CD4-positive, alpha-beta T cell treated with Interleukin-6 for 4 hours (primary cell): ENCODE measurements at places on chromosomes 6 and 20.
A peak's percentile ranks its signal among the peaks of the same experiment; 100 is the strongest.

DNA sequence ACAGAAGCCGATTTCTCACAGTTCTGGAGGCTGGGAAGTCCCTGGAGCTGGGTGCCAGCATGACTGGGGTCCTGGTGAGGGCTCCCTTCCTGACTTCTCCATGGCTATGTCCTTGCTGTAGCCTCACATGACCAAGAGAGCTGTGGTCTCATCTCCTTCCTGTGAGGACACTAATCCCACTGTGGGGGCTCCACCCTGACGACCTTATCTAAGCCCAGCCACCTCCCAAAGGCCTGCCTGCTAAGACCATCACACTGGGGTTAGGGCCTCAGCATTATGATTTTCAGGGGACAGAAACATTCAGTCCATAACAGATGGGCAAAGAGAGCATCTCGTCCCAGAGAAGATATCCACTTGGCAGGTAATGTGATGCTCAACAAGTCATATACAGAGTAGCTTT lies 16.8 kb downstream of the RPP40 start:
- no peak for DNase-seq

DNA sequence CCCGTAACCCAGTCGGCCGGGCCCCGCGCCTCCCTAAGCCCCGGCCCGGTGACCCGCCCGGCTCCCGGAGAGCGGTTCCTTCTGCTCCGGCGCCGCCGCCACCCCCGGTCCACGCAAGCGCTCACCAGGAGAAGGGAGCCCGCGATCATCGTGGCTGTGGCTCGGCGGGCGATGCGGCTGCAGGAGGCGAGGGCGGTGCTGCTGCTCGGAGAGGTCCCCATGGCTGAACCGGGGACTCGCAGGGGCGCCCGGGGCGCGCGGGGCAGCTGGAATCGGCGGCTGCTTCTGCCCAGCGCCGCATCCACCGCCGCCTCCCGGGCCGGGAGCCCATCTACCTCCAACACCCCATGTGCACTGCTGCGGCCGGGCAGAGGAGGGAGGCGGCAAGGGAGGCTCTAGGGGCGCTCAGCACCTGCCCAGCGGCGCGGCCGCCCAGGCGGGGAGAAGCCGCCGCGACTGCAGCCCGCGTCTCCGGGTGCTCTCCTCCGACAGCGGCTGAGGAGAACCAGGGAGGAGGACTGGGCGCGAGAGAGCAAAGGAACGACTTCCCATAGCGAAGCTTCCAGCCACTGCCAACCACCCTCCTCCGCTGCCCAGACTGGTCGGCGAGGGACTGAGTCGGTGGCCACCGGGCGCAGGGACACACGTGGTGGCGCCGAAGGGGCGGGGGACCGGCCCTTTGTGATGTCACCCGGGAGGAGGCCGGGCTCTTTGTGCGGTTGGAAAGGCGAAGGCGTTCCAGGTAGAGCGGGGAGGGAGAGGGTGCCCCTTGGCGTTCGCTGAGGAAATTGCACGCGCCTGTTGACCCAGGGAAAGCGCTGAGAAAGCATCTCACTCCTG lies at the start of gene TNFRSF21:
TSS of gene TNFRSF21 (minus strand) at position 615 of the 840 bp plus-strand sequence. CDS start at position 221, 394 bp downstream.
- DNase-seq, result peak; percentile 71

- DNase-seq, result no peak
Measured at GRCh38 chr6:144216668-144217218, 66.4 kb downstream of the STX11 start.

GRCh38 chr6:41370488-41371111 lies 35.2 kb downstream of the NCR2 start:
- DNase-seq, result no peak

DNA sequence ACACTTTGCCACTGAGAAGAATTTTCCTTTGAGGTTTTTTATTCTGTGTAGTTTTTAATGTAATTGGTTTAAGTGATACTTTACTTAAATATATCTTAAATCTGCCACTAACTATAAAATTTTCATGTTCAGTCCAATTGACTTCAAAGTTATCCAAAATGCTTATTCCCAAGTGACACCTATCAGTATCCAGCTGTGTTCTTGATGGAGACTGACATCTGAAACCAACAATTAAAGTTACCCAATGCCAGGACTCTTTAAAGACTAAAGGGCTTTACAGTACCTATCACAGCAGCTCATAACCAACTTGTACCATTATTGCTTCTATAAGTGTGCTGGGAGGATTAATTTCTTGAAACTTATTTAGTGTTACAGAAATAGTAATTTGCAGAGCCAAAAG lies 13.8 kb upstream of the EYA4 start:
- no peak for DNase-seq

GRCh38 chr6:72721346-72721745 lies 99.5 kb downstream of the KCNQ5 start:
- no peak for DNase-seq

DNA sequence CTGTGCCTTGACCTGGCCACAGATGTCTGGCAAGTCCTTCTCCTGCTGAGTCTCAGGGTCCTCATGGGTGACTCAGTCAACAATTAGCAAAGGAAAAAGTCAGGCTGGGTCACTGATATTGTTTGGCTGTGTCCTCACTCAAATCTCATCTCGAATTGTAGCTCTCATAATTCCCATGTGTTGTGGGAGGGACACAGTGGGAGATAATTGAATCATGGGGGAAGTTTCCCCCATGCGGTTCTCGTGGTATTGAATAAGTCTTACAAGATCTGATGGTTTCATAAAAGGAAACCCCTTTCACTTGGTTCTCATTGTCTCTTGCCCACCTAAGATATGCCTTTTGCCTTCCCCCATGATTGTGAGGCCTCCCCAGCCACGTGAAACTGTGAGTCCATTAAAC lies 45.7 kb downstream of the PREX1 start:
- no peak for DNase-seq

- DNase-seq, result no peak
Measured at GRCh38 chr6:26304213-26304796, 60.7 kb upstream of the BTN3A2 start.

GRCh38 chr6:89082486-89082891 lies 1.9 kb downstream of the PNRC1 start:
- DNase-seq, result no peak

- DNase-seq, result no peak
Measured at GRCh38 chr6:137871831-137872454, 4.9 kb downstream of the TNFAIP3 start.

GRCh38 chr6:155219858-155220301 lies 43.9 kb upstream of the CLDN20 start:
- DNase-seq, result no peak

GRCh38 chr6:154602708-154603107 lies 92.2 kb upstream of the CNKSR3 start:
- DNase-seq, result no peak

- no peak for DNase-seq
Measured at GRCh38 chr6:35410131-35410530, 42.0 kb upstream of the FANCE start.

- DNase-seq, result no peak
Measured at GRCh38 chr20:18835466-18836256, 22.1 kb downstream of the SCP2D1 start.

DNA sequence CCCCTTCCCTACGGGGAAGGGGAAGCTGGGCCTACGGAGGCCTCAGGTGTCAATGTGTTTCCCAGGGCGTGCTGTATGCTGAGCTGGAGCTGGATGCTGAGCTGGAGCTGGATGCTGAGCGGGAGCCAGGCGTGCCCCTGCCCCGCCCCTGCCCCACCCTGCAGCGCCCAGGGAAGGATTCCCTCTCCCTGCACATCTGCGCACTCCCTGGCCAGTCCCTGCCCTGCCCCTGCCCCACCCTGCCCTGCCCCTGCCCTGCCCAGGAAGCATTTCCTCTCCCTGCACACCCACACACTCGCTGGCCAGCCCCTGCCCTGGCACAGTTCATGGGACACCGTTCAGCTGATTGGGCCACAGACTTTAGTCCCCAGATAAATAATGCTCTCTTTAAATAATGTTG lies 196.8 kb downstream of the SMOC2 start:
- DNase-seq, result no peak

DNA sequence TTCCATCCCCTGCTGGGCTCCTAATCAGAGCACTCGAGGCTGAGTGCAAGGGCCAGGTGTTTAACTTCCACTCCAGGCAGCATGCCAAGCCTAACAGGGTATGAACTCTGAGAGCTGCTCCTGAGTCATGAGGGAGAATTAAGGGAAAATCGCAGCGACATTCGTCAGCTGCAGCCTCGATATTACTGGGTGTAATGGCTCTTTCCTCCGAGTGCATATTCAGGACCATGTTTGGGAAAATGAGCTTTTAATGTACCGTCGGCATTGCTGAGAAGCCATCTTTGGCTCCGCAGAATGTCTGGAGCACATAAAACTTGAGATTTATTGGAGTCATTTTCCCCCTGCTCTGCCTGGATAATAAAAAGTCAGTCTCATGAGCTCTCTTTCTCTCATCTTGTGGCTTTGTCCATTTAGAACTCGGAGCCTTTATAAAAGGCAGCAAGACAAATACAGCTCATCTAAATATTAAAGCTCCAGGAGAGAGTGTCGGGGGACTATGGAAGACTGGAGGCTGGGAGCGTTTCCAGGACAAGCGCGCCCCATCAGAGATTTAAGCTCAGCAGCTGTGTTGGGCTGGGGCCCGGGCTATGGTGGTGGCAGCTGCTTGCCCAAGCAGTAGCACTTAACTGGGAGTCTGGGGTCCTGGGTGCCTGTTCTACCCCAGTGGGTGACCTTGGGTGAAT lies 103.7 kb downstream of the TOX2 start:
- no peak for DNase-seq

- no peak for DNase-seq
Measured at GRCh38 chr20:2237059-2237458, 58.7 kb upstream of the TGM3 start.

- peak; percentile 70 for DNase-seq
Measured at GRCh38 chr6:33914645-33915044, 110.8 kb upstream of the MLN start.

DNA sequence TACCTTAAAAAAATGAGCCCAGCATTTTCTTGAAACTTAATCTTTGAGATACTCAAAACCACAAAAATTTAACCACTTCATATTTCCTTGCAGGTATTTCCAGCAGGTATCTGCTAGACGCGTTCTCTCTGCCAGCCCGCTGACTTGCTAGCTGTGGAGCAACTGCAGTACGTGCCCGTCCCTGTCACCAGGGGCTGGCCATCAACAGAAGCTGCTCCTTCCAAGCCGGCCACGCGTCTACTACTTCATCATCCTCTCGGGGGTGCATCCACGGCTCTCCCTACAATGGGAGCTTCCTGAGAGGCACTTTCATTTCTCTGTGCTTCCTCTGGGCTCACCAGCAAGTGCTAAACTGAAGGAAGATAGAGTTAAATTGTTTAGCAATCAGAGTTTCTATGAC lies 132.4 kb downstream of the DTNBP1 start:
- DNase-seq, result no peak

- no peak for DNase-seq
Measured at GRCh38 chr6:136582711-136583471, 32.7 kb upstream of the MAP7 start.

DNA sequence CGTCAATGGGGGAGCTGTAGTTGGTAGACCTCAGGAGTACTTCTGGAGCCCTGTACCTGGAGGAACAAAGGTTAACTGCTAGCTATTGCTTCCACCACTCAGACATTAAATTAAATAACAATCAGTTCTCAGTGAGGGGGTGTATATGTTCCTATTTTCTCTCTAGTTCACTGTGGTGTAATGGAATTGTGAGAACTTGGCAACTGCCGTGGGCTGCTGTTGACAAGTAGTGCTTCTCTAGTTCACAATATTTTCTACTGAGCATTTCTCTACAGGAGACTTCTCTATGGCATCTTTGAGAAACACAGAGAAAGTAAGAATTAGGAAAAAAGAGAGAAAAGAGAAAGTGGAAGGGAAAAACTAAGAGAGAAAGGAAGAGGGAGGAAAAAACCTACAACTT lies 23.4 kb upstream of the GSTA4 start:
- no peak for DNase-seq

GRCh38 chr20:5442101-5442500 lies 125.3 kb upstream of the PROKR2 start:
- no peak for DNase-seq

DNA sequence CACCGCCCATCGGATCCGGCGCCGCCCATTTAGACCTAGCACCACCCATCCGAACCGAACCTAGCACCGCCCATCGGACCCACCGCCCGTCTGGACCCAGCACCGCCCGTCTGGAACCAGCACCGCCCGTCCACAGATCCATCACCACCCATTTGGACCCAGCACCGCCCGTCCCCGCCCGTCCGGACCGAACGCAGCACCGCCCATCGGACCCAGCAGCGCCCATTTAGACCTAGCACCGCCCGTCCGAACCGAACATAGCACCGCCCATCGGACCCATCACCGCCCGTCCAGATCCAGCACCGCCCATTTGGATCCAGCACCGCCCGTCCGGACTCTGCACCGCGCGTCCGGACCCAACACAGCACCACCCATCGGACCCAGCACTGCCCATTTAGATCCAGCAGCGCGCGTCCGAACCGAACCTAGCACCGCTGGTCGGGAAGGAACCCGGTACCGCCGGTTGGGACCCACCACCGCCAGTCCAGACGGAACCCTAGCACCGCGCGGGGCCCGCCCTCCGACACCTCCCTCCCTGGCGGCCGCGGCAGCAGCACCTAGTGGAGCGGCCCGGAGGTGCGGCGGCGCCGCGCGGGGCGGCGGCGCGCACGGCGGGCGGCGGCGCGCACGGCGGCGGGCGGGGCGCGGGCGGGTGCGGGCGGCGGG lies 348 bp upstream of the AFDN start:
- peak; percentile 67 for DNase-seq

GRCh38 chr20:56229812-56230211 lies 18.7 kb upstream of the MC3R start:
- no peak for DNase-seq

- no peak for DNase-seq
Measured at GRCh38 chr20:62956387-62957135, 4.1 kb downstream of the SLC17A9 start.

DNA sequence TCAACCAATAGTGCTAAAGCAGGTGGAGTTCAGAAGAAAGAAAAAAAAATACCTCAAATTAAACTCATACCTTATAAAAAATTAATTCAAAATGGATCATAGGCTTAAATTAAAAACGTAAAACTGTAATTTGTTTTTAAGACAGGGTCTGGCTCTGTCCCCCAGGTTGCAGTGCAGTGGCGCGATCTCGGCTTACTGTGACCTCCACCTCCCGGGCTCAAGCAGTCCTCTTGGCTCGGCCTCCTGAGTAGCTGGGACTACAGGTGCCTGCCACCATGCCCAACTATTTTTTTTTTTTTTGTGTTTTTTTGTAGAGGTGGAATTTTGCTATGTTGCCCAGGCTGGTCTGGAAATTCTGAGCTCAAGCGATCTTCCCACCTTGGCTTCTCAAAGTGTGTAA lies 111.6 kb downstream of the HDGFL1 start:
- DNase-seq, result no peak

DNA sequence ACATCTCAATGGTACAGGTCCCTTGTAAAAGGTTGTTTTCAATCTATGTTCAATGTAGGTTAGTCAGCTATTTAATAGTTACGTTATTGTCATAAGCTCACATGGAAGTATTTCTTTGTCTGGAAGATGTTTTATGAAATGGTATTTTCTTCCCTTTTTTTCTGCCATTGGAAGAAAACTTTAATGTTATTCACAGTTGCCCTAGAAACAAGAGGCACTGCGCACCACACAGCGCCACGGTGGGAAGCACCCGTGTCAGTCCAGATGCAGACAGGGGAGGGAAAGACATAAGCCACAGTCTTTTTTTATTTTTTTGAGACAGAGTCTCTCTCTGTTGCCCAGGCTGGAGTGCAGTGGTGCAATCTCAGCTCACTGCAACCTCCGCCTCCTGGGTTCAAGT lies 82.1 kb downstream of the GCNT2 start:
- no peak for DNase-seq

GRCh38 chr6:29791786-29792122 lies 35.9 kb upstream of the HLA-G start:
- no peak for DNase-seq

GRCh38 chr20:52031563-52032303 lies 159.8 kb downstream of the ZFP64 start:
- DNase-seq, result no peak

GRCh38 chr6:114690625-114691024 lies 347.8 kb upstream of the HS3ST5 start:
- no peak for DNase-seq
